Effector memory CD4-positive, alpha-beta T cell (primary cell): ENCODE measurements at places on chromosomes 2 and 18.

DNA sequence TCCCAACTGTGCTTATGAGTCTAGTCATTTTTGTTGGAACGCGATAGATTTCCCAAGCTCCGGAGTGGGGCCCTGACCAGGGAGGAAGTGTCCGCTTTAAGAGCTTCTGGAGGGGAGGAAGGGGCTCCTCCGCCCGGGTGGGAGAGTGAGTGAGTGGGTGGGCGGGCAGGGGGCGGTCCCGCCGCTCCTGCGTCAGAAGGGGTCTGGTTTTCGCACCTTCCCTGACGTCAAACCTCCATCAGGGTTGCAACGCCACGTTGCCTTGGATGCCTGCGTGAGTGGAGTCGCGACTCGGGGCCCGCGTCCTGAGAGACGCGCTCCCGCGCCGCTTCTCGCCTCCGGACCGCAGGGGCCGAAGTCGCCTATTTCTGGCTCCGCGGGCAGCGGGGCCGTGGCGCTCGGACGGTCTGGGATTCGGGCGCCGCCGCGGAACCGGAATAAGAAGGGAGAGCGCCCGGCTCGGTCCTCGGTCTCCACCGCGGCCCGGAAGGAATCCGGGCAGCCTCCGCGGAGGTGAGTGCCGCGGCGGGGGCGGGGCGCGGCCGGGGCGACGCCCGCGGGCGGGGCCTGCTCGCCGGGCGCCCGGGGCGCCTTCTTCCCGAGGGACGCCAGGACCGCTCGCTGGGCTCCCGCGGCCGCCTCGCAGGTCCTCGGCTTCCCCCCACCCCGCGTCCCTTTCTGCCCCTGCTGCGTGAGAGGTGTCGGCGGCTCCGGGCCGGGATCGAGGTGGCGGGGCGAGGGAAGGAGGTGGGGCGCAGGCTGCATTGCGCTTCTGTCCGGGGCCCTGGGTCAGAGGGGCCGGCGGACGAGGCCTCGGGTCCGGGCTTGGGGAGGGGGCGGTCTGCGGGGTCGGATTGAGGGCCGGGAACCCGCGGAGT is at the start of gene ZDBF2:
ZDBF2 (plus strand) TSS at position 230 of the 878 bp plus-strand sequence. CDS start 7,187 bp downstream, outside the sequence.
- peak; percentile 38 for DNase-seq

GRCh38 chr2:84781942-84782716 is 98.8 kb downstream of the TRABD2A start:
- DNase-seq, result peak; percentile 26

GRCh38 chr18:10225300-10225699 is 229.1 kb upstream of the APCDD1 start:
- DNase-seq, result no peak

DNA sequence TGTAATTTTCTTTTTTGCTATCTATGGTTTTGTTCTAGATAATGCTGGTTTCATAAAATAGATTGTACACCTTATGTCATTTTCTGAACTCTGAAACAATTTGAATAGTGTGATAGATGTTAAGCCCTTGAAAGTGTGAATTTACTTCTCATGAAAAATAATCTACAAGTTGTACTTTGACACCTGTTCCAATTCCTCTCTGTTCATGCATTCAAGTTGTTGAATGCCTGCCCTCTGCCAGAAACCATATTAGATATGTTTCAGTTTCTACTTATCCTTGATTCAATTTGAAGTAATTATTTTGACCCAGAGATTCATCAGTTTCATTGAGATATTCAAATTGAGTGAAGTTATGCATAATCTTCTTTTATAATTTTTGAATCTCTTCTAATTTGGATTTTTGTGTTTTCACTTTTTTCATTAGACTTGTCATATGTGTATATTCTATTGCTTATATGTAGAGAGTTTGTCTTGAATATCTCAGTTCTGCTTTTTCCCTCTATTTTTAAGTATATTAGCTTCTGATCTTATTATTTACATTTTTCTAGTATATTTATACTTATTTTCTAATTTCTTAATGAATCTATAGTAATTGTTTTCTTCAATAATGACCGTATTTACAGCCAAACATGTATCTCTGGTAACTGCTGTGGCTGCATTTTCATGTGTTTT is 143.3 kb upstream of the TACR1 start:
- DNase-seq, result no peak

- DNase-seq, result no peak
Measured at GRCh38 chr2:40400336-40400953, 51.4 kb downstream of the SLC8A1 start.

DNA sequence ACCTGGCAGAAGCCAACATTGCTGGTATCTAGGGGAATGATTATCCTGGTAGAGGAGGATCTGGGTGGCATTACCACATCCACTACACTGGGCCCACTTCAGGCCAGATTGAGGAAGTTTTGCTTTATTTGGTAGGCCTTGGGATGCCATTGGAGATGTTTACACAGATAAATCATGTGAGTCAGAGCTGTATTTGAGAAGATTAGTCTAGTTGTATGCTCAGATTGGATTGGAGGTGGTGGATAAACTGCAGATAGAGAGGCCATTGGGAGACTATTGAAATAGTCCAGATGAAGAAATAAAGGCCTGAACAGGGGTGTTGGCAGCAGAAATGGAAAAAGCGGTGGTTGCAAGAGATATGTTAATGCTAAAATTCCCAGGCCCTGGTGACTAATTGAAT is 81.5 kb downstream of the EFEMP1 start:
- DNase-seq, result no peak

- no peak for DNase-seq
Measured at GRCh38 chr18:58158008-58158407, 114.0 kb downstream of the NEDD4L start.

- DNase-seq, result no peak
Measured at GRCh38 chr2:27627963-27628766, 647 bp downstream of the CCDC121 start.

DNA sequence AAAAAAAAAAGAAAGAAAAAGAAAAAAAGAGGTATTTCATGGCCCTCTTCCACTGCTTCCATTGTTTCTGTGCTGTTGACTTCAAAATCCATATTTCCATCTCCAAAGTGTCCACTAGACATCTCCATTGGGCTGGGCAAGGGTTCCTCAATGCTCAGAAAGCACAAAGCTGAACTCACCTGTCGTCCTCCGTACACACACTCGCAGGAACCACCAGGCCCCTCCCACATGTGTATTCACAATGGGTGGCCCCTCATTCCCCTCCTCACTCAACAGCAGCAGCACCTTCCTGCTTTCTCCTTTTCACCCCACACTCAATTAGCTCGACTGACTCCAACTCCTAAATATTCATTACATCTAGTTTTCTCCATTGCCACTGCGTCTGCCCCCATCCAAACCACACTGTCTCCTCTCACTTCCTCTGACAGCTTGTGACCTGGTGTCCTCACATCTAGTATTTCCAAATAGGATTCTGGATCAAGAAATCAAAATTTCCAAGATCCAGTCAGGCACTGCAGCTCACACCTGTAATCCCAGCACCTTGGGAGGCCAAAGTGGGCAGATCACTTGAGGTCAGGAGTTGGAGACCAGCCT is 25.2 kb downstream of the OSBPL1A start:
- DNase-seq, result no peak

DNA sequence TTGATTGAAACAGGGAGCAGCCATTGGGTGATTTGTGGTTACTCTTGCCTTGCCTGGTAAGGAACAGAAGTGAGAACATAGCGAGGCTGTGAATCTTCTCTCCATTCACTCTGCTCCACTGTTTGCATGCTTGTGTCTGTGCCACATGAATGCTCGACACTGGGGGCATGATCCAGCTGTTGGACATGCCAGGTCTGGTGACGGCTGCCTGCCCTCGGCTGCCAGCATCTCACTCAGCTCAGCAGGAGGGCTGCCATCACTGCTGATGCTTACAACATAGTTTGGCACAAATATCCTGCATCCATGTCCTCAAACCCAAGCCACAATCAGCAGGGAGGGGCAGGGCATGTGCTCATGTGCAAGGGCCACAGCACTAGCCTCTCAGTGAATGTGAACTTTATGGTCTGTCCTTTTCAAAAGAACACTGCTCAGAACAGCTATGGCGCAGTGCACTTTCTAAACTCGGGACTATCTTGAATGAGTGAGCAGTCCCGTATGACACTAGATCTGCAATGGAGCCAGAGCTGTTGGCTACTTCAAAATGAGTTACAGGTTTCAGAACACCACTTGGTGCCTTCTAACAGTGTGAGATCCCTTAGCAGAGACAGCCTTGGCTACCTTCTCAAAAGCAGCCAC is 126.3 kb downstream of the NRP2 start:
- DNase-seq, result no peak

- DNase-seq, result no peak
Measured at GRCh38 chr2:14601156-14601770, 31.3 kb upstream of the LRATD1 start.

DNA sequence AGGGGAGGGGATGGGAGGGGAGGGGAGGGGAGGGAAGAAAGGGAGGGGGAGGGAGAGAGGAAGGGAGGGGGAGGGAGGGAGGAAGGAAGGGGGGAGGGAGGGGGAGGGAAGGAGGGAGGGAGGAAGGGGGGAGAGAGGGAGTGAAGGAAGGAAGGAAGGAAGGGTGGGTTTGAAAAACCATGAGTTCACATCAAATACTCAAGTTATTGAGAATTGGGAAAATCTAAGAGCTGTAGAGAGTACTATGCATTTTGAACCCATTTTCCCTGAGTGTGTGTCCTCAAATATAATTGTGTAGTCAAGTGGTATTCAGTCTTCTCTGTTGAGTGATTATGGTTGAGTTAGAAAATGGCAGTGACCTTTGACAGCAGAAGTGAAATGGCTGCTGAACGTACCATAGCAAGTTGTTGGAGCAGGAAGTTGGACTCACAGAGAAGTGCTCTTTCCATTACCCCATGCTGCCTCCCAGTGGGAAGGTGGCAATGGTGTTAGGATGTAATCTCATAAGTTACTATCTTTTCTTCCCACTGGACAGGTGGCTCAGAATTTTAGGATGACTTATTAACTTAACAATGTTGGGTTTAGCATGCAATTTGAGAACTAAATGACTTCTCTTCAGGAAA is 214.6 kb downstream of the SETBP1 start:
- no peak for DNase-seq

DNA sequence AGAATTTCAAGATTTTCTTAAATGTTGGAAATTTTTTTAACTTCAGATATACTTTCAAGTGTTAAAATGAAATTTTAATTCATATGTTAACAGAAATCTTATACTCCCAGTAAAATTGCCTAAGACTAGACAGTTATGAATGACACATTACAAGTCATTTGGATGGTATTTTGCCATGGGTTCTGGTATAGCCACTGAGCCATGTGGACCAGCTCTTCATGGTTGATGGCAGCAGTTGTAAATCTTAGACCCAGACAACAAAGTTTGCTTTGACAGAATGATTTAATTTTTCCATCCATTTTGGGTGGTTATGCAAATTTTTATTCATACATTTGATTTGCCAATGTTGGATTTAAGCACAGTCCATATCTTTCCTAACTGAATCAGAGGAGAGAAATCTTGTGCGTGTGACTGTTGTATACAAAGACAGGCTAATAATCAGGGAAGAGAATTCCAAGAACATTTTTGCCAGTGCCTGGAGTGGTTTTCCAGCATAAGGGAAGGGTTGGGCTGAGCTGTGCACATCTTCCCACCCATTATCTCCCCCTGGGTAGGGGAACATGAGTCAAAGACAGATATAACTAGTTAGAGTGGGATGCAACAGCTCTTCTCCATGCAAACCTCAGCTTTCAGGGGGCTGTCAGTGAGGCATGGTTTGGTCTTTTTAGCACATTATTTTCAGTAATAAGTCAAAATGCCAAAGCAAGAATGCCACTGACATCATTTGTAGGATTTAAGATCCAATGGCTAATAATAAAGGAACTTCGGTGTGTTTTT is 28.1 kb upstream of the INPP4A start:
- no peak for DNase-seq

DNA sequence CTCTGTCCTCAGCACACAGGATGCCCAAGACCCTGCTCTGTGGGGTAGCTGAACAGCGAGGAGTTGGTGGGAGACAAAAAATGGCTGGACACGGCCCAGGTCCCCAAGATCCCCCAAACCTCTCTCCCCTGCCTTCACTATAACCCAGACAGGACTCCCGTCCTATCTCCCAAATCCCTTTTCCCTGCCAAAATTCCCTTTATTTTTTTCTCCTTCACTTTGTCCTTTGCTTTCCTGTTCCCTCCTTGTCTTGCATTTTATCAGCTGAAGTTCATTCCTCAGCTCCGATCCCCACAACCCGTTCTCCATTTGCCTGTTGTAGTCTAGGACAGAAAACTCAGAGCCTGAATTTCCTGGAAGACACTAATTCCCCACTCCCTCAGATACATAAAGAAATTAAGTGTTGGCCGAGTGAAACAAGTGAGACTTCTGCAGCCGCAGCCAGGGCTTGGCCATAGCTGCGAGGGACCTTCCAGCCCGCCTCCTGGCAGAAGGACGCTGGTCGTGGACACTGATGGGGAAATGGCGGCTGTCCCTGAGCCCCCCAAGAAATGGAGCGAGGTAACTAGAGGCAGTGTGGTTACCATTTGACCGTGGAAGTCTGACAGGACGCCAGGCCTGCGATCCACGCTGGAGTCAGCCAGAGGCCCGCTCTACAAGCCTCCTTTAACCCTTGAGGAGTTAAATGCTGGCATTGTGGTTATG is 173.6 kb downstream of the BCL2 start:
- DNase-seq, result no peak

DNA sequence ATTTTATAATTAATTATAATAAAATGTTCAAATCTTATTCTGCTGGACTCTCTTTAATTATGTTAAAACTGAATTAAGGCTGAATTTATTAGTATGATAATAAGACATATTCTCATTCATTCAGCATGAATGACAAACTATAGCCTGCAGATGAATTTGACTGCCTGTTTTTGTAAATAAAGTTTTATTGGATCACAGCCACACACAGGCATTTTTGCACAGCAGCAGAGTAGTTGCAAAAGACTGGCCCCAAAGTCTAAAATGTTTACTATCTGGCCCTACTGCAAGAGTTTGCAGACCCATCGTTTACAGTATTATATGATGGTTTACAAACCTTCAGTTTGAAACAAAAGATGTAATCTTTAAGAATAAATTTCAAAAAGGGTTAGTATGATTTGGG is 58.6 kb downstream of the RMDN2 start:
- DNase-seq, result no peak

GRCh38 chr2:1741851-1742250 is 2.5 kb downstream of the PXDN start:
- no peak for DNase-seq

- no peak for DNase-seq
Measured at GRCh38 chr18:58559427-58560186, 69.3 kb downstream of the ALPK2 start.

DNA sequence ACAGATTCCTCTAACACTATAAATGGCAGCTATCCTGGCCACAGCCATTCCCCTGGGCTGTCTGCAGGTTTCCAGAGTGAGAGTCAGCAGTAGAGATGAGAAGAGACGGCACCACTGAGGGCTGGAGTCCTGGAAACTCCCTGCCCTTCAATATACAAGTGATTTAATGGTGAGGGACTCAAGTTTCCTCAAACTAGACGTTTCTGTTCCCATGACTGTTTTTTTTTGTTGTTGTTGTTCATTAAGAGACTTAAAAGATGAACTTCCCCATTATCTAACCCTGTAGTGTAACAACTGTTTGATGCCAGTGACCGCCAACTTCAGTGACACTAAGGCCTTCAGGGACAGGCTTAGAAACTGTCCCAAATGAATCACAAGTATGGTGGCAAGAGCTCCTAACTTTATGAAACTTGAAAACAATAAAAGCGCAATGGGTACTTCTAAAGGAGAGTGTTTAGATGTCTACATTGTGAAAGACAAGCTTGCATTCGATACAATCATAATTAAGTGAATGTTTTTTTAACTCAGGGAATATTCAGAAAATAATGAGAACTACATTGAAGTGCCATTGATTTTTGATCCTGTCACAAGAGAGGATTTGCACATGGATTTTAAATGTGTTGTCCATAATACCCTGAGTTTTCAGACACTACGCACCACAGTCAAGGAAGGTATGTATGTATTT is 34.0 kb downstream of the IL1R2 start:
- DNase-seq, result no peak
